ENCODE measurements at places on chromosomes 2 and 18.

- DNase-seq, result no peak
Observed at GRCh38 chr18:79394534-79395307, 1.0 kb upstream of the NFATC1 start.

GRCh38 chr2:240993446-240994170 lies 4.8 kb upstream of the SNED1 start:
- DNase-seq, result no peak

DNA sequence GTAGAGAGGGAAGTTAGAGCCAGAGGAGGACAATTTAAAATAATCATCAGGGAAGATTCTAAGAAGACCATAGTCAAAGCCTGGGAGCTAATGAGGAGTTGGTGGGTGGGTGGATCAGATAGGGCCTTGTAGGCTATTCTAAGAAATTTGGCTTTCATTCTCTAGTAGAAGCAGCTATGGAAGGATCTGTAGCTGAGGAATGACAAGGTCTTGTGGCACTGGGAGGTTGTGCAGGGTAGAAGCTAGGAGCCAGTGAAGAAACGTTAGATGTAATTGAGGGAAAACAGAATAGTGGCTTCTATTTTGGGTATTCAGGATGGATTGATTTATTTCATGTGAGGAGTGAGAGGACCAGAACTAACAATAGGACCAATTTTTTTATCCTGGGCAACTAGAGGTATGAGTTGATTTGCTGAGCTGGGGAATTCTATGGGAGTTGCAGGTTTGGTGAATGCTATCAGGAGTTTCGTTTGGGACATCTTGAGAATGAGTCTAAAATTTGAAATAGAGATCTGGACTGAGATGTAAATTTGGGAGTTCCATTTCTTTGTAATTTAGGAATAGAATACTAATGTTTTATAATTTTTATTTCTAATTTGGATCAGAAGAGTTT lies 371.9 kb downstream of the PARD3B start:
- DNase-seq, result no peak

GRCh38 chr18:63488160-63488559 lies 11.4 kb downstream of the SERPINB5 start:
- no peak for DNase-seq

GRCh38 chr2:73968357-73968937 lies 16.3 kb upstream of the TET3 start:
- no peak for DNase-seq

DNA sequence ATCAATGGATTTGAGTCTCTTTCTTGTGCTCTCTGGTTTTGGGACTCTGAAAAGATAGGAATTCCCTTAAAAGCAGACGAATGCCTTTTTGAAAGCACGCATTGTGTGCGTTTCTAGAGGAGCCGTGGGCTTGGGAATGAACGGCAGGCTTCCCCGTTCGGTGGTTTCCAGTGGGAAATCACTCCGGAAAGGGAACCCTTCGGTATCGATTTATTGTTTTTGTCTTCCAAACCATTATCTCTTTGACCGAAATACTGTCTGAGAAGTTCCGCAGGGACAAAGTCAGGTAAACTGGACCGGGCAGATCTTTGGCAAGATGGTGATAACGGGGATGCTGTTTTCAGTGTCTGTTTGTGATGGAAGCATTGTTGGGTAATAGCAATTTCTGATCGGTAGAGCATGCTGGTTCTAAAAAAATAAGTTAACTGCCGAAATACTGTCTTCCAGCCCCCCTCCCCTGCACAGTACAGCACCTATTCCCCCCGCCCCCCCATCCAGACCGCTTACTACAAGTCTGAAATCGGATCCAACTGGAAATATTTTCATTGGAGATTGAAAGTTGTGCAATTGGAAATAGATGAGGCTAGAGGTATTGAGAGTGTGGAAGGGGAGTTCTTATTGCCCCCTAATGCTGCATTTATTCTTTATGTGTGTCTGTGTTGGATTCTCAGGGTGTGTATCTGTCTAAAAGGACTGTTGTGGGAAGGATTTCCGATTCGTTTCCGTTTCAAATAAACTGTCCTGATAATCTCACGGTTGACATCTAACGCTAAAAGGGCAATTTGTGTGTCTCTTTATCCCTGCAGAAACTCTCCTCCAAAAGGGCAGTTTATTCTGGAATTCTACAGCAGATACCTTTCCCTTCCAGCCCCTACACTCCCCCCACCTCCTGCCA lies 635 bp downstream of the SETBP1 start:
- no peak for DNase-seq

GRCh38 chr2:56286936-56287335 lies 103.1 kb downstream of the CCDC85A start:
- DNase-seq, result no peak

DNA sequence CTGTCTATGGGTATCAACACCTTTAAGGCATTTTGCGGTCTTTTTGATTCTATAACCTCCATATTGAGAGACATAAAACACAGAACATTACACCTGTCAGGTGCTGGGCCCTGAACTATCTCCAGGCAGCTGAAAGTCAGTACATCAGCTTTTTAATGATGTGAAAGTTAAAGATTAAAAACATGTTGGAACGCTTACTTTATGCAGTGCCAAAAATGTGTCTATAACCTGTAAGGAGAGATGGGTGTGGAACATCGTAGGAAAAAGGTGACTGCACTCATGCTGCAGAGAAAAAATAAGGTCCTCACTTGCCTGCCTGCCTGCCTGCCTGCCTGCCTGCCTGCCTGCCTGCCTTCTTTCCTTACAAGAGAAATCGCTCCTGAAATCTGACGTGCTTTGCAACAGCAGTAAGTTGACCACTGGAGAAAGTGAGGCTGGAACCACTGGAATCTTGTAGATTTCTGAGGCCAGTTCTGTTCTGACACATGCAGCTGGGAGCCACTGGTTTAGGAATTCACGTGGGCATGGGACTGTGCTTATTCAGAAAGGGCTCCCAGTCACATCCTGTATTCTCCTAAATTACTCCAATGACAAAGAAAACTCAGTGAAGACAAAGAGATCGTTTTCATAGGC lies 34.1 kb downstream of the BCL11A start:
- no peak for DNase-seq

DNA sequence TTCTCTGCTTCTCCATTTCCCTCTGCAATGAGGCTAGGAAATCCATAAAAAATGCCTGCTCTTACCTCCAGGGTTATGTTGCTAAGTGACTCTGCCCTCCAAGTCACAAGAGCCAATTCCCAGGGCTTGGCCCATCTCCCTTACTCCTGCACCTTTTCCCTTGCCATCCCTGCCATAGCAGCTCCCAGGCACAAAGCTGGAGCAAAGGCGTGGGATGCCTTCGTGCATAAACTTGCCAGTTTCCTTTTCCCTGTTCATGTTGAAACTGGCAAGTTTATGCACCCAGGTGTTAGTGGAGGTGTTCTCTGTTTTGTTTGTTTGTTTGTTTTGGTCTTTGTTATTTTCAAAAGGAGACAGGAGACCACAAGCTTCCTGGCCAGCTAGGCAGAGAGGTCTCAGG lies 195.1 kb downstream of the ACKR3 start:
- no peak for DNase-seq

DNA sequence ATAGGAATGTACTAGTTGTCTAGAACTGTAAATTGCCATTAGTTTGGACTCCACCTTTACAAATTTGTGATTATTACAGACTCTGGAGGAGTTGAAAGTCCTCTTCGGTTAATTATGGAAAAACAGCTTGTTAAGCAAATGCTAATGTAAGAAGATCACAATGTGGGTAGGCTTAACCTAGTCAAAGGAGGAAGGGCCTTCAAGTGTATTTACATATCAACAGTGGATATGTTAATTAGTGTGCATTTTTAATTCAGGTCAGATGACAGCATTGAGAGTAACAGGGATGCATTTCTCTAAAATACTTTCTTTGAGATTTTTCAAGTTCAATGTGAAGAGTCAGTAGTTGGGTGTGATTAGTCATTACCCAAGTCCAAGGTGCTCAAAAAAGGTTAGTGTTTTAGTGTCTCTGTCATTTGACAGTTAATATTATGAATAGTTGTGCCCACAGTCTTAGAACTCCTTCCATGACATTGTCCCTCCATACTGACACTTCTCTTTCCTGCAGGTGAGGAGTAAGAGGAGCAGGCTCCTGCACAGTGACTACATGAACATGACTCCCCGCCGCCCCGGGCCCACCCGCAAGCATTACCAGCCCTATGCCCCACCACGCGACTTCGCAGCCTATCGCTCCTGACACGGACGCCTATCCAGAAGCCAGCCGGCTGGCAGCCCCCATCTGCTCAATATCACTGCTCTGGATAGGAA lies 28.0 kb downstream of the CD28 start:
- DNase-seq, result no peak

DNA sequence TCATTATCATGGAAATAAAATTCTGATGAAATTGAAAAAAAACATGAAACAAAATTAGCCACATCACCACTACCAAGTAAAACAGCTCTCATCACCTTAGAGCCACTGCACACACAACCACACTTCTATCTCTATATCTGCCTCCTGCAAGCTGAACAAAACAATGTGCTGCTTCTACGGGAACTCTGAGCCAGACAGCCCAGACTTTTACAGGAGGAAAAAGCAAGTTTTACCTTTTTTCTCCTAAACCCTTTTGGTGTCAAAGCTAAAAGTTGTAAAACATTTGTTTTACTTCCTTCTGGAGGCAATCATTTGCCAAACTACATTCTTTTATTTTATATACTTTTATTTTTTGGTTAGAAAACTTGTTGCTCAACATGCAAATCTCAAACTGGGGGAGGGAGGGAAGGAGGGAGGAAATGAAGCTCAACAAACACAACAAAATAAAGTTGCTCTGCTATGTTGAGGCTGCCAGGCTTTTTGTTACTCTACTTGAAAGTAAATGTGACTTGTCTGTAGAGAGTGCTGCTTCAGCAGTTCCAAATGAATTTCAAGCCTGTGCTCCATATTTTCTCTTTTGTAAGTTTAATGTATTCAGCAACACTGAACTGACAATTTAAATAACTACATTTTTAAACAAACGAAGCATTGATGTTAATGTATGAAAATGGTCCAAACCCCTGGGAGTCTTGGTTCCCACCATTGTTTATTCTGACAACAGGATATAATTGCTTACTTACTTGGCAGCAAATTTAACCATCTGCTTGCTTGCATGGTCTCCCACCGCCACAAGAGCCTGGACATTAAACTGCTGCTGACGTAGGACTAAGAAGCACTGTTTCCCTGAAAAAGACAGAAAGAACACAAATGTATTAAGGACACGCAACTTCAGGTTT lies 24.5 kb downstream of the DARS1 start:
- no peak for DNase-seq

DNA sequence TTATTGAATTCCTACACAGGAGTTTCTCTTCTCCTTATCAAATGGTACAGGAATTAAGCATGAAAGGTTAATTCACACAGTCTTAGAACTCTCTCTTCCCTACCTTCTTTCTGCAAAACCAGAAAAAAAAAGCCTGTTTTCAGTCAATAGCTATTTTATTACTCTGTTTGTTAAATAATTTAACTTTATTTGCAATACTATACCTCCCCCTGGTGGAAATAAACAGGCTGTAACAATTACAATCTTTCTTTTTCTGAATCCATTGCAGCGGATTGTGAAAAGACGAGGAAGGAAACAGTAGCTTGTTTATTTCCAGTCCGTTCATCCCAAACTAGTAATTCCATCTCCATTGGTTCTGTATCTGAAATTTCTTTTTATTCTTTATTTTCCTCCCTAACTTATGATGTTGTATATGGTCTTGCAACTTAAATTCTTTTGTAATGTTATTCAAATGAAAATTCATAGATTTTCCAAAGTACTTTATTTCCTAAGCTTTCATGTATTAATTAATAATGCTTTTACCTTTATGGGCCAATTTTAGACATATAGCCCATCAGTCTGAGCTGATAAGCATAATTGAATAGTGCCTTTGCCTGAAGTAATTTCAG lies 165.2 kb downstream of the SH3BP4 start:
- no peak for DNase-seq

GRCh38 chr2:170836027-170836426 lies 19.3 kb downstream of the GAD1 start:
- DNase-seq, result no peak

GRCh38 chr2:188776634-188777033 lies 197.5 kb upstream of the COL3A1 start:
- DNase-seq, result no peak

GRCh38 chr2:101265893-101266499 lies 13.3 kb downstream of the CNOT11 start:
- no peak for DNase-seq

- DNase-seq, result no peak
Observed at GRCh38 chr2:159561786-159562185, 54.6 kb downstream of the BAZ2B start.

All from adrenal gland (tissue), 19 donors.